Effector CD8-positive, alpha-beta T cell (primary cell): ENCODE measurements at places on chromosomes 11 and 22.

GRCh38 chr22:47616396-47617020, 854.1 kb downstream of the TBC1D22A start:
- DNase-seq, result no peak

DNA sequence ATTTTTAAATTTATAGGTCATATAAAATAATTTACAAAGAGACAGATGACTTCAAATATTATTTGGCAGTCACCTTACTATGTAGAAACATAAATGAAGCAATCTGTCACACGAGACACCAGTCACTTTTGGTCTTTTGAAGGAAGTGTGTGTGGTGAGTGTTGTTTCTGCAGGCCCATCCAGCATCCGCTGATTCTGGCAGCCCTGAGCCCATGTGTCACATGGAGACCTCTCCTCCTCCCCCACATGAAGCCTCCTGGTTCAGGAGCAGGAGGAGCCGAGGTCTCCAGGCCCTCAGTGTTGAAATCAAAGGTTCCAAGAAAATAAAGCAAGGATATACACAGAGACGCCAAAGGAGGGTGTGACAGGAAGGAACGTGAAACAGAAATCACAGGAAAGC, 60.1 kb downstream of the ARFGAP3 start:
- DNase-seq, result no peak

- no peak for DNase-seq
Observed at GRCh38 chr11:76293189-76293631, 86.9 kb upstream of the WNT11 start.

- DNase-seq, result no peak
Observed at GRCh38 chr11:100383357-100383865, 303.7 kb upstream of the ARHGAP42 start.

DNA sequence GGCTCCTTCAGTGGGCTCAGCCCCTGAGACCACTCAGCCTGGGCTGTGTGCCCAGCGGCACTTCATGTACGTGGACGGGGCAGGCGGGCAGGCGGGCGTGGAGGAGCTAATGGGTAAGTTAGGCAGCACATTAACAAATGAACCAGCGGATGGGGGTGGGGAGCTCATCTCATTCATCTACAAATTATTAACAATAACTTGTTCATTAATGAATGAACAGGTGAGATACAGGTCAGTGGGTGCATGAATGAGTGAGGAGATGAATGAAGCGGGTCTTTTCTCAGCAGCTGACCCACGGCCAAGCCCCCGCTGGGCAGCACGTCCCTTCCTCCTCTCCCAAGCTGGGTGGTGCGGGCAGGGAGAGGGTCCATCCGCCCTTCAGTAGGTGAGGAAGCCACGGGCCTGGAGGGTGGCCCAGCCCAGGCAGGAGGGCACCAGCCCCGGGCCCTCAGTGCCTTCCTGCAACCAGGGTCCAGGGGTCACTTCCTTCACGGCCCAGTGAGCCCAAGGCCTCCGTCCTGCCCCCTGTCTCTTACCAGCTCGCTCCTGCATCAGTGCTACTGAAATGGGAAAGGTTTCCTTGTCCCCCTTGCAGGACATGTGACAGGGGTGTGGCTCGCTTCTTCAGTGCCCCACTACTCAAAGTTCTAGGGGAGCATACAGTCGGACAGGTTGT, 60.5 kb upstream of the KCNQ1OT1 start:
- DNase-seq, result no peak

DNA sequence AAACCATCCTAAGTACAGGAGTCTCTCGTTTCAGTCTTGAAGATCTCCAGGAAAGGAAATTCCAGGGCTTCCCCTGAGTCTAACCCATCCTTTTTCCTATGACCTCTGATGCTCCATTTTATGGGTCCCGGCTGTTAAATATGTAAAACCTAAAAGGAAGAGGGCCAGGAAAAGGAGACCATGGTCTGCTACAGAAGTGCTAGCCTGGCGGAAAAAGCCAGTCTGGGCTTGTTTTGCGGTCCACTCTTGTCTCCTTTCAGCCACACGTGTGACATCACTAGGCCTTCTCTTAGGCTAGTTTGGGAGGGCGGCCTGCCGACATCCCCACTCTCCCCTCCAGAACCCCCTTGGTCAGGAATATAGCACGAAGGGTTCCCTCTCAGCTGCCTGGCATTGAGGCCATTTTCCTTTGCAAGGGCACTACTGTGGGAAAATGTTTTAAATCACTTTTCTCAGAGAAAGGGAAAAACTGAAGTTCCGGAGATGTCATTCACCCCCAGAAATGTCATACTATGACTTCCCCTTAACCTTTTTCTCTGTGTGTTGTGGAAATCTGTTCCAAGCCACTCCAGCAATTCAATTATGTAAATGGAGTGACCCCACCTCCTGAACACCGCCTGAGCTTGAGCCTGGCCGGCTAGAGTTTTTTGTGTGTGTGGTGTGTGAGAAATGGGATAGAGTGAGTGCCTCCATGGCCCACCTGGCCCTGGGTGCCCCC, 86.9 kb downstream of the UBASH3B start:
- no peak for DNase-seq

DNA sequence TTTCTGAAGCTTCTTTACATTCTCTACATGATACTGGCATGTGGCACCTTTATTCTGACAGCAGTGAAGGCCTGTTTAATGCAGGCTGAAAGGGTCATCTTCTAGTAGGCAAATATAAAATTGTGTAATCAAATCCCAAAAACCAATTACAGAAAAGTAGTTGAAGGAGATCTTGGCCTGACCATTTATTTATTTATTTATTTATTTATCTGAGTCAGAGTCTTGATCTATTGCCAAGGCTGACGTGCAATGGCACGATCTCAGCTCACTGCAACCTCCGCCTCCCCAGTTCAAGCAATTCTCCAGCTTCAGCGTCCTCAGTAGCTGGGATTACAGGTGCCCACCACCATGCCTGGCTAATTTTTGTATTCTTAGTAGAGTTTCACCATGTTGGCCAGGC, 22.7 kb upstream of the CECR2 start:
- no peak for DNase-seq

DNA sequence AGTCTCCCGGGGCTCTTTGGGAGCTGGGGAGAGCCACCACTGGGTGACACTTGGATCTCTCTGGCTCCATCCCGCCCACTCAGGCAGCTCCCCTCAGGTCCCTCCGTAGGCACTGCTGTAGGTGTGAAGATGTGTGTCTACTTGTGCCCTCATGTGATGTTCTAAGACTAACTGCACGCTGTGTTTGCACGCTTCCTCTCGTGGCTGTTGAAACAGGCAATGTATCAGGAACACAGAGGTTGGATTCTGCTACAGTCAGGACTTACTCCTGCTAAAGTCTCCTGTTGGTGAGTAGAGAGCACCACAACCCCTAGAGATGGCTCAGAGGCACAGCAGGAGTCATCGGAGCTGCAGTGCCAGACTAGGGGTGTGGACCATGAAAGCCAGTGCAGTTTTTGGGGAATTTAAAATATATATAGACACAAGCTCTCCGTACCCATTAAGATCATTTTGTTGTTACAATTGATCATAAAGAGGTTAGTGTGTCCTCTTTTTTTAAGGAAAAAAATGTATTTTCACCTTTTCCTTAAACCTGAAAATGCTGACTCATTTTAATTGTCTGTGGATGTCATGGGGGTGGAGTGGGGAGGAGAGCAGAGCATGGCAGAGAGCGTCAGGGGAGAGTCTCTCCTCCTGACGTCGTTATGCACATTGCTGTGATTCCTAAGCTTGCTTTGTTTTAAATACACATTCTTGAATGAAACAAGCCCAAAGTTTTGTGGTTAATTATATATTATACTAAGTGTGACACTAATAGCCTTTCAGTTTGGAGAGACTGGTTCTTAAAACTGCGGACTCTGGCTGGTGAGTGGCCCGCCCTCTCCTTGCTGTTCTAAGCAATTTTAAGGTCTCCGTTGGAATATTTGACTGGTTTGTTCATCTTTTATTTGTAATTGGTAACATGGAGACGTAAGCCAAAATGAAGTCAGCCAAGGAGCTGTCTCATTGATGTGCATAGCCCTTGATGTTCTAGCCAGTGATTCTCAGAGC, 16.2 kb upstream of the CTTN start:
- no peak for DNase-seq

DNA sequence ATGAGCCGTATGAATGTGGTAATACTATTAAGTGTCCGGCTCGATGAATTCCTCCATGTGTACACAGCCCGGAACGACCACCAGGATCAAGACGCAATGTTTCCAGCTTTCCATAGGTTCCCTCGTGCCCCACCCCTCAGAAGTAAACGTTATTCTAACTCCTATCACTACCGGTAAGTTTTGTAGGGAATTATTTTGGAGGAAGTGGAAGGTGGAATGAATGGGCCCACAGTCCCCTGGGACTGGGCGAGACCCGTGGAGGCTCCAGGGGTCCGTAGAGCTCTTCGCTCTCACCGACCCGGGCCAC, 720 bp upstream of the FAR1 start:
- no peak for DNase-seq

GRCh38 chr11:1770061-1770460, 6.3 kb upstream of the CTSD start:
- no peak for DNase-seq

GRCh38 chr11:114162719-114163123, 103.2 kb downstream of the ZBTB16 start:
- no peak for DNase-seq

- no peak for DNase-seq
Observed at GRCh38 chr11:93606721-93607120, 54.8 kb upstream of the CEP295 start.

DNA sequence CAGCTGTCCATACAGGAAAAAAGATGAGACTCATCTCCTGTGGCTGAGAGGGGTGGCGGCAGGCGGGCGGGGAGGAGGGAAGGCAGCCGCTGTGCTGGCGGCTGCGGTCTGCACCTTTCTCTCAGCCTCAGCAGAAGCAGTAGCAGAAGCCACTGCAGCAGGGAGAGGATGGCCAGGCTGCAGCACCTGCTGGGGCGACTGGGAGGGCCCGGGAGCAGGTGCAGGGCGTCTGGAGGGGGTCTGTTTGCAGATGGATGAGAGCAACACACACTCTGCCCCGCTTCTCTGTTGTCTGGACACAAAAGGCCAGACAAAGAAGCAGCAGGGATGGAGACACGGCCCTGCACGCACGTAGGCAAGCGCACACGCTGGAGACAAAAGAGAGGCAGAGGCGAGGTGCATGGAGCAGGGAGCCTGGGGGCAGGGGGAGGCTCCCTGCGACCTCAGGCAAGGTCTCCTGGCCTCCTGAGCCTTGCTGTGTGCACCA, 9.3 kb upstream of the MIAT start:
- DNase-seq, result no peak

- DNase-seq, result no peak
Observed at GRCh38 chr11:76073724-76074123, 132.6 kb downstream of the WNT11 start.

DNA sequence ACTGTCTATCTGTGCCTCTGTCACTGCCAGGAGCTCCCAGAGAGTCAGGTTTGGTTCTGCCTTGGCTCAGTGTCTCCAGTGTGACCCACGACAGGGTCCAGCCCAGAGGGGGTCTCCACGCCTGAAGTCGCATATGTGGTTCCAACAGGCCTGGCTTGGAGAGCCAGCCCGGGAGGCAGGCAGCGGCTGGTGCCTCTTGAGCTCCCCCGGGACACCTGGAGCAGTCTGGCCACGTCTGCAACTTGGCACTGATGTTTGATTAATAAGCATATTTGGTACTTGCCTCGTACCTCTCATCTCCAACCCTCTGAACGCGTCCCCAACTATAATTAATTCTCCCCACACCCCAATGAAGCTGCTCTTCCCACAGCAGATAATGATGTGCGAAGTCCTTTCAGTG, 31.7 kb upstream of the SHISAL1 start:
- DNase-seq, result no peak

DNA sequence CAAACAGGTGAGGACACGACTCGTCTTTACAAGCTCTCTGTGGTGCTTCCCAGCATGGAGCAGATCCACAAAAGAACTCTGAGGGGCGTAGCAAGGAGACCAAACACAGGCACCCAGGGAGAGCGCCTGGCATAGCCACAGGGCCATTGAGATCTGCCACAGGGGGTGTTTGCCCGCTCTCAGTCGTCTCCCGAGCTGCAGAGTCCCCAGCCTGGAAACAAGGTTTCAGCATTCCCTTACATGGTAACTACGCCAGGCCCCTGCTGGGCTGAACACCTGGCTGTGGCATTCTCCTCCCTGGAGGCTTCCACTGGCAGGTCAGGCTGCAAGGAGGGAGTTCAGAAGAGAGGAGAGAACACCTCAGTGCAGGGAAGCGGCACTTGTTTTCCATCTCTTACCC, 962.1 kb downstream of the NTM start:
- no peak for DNase-seq

GRCh38 chr11:55936300-55936699, at the start of gene OR5I1:
Gene OR5I1, minus strand, starts transcription at chr11:55936400. Its CDS starts 0 bp downstream, at chr11:55936400.
- no peak for DNase-seq

DNA sequence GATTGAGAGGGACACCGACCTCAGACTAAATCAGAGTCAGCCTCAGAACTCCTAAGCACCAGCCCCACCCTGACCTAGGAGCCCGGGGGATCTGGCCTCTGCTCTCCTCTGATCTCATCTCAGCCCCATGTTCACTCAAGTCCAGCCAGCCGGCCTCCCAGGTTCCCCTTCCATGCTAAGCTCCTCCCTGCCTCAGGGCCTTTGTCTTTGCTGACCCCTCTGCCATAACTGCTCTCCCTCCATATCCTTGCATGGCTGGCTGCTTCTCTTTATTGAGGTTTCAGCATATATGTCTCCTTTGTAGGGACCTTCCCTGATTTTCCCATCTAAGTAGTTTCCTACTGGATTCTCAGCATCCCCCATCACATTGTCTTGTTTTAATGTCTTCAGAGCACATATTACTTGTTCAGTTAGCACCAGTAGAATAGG, 780 bp upstream of the SLC15A3 start:
- no peak for DNase-seq

GRCh38 chr11:518463-519202, 11.6 kb upstream of the RNH1 start:
- no peak for DNase-seq

- DNase-seq, result no peak
Observed at GRCh38 chr11:64253043-64253442, 1.7 kb downstream of the PLCB3 start.

GRCh38 chr11:36447514-36447913, 62.6 kb downstream of the TRAF6 start:
- DNase-seq, result no peak

- DNase-seq, result no peak
Observed at GRCh38 chr11:17782603-17783337, 48.2 kb downstream of the KCNC1 start.

- no peak for DNase-seq
Observed at GRCh38 chr11:47389577-47390421, 11.5 kb upstream of the SPI1 start.

GRCh38 chr11:88152381-88152780, 22.9 kb downstream of the RAB38 start:
- no peak for DNase-seq

DNA sequence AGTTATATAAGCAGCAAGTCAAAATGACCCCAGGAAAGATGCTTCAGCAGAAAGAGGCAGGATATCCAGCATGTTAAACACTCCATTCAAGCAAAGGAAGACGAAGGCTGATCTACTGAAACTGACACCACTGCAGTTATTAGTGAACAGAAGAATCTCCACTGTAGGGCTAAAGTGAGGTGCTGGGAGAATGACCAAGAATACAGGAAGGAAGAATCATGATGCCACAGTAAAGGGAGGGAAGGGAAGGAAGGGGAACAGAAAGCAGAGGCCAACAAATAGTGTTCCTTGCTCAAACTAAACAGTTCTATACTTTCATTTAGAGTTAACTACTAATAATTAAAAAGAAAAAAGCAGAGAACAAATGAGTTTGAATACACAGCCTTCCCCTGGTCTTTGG, 92.5 kb downstream of the SIK3 start:
- no peak for DNase-seq
